RCC 7860 (cell line): ENCODE measurements at places on chromosomes 3 and 15.
A peak's percentile ranks its signal among the peaks of the same experiment; 100 is the strongest.

DNA sequence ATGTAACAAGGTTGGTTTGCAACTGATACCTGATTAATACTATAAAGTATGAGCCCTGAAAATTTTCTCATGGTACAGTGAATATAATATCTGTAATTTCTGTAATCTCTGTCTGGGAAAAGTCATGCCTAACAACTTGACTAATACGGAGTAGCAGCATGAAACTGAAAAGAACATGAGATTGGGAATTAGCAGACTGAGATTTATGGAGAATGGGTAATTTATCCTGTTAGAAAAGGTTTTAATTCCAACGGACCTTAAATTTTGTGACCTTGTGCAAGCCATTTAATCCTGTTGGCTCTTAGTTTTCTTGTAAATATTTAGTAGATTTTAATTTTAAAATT is 90.2 kb upstream of the CMC1 start:
- no peak for DNase-seq

DNA sequence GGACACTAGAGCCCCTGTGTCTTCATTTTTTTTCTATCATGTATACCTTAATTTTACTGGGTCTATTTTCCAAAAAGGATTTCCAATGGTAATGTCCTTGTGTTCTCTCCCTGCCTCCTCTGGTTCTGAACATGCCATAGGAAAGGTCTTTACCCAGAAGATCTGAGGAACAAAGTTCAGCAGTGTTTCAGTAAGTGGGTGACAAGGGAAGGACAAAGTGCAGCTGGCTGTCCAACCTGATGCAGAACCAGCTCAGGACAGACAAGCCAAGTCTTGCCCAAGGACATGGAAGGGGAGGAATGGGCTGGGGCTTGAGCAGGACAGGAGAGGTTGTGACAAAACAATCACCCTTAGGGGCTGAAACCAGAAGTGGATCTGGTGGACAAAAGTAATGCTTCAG is 61.2 kb upstream of the STRIT1 start:
- DNase-seq, result no peak

DNA sequence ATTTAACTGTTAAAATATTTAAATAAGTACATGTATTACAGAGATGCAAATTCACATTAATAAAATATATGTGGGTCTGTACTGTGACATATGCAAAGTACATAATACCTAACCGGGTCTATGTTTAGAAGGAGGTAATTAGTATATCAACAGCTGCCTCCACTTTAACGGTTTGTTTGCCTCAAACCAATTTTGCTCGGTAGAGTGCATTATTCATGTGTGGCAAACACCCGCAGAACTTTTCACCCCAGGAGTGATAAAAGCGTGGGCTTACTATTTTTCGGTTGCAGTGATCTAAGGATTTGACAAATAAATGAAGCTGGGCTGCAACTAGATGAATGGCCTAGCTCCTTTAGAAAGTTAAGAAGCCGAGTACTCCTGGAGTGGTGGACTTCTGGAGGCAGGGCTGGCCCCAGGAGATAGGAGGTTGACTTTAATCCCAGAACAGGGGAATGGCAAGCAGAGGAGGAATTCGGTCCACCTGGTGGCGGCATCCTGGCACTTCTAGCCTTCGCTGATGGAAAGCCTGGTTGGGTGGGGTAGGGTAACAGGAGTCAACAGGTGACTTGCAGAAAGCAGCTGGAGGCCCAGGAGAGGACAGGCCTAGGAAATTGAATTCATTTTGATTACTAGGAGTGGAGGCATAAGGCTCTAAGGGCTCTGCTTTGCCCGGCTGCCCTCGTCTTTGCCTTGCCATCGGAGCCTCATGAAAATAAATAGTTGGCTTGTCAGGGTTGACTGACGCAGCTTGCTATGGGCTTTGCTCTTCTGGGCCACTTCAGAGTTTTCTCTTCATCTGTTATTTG is 2.4 kb downstream of the SLCO3A1 start:
- DNase-seq, result no peak

DNA sequence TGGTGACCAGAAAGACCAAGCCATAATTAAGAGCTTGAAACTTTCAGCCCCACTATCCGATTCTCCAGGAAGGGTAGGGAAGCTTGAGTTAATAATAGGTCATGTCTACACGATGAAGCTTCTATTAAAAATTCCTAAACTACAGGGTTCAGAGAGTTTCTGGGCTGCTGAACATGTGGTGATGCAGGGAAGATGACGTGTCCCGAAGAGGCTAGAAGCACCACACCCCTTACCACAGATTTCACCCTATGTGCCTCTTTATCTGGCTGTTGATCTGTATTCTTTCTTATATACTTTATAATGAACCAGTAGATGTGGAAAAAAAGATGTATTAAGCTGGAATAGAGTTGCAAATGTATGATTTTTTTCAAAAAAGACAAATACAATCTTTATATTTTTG is 473.4 kb downstream of the NLGN1 start:
- no peak for DNase-seq

DNA sequence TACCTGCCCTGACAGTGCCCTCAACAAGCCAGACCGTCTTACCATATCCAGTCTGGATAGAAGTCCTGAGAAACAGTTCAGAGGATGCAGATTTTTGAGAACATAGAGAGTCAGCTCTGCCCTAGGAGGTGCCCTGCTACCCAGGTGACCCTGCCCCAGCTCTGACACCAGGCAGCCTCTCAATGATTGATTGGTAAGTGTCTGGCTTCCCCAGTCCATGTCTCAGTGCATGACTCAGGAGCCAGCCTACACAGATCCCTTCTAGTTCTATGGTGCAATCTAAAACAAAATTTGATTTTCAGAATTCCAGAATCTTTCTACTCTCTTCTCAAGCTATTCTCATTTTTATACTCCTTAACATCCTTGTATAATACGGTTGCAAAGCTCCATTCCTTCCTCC is 292.1 kb downstream of the VPS13C start:
- no peak for DNase-seq

GRCh38 chr3:136250903-136251460 is 842 bp downstream of the PCCB start:
- DNase-seq, result peak; percentile 20

DNA sequence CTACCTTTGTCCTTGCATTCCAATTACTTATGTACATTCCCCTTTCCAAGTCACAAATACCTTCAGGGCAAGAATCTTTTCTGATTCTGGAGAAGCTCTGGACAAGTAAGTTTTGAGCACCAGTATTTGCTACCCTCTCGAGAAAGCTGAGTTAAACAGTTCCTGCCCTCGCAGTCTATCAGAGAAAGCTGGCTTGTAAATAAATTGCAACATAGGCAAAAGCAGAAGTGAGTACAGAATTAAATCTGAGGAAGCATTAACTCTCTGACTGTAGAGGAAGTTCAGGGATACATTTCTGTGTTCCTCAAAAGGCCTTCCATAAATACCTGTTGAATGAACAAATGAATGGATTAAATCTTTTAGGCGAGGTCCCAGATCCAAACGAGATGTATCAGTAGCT is 1.2 kb downstream of the OSBPL11 start:
- no peak for DNase-seq

- no peak for DNase-seq
Observed at GRCh38 chr3:171967932-171968678, 71.3 kb upstream of the FNDC3B start.

GRCh38 chr15:37056177-37057121 is 43.9 kb downstream of the MEIS2 start:
- DNase-seq, result no peak

GRCh38 chr3:151987893-151988292 is 114.5 kb downstream of the SUCNR1 start:
- no peak for DNase-seq

GRCh38 chr3:36193448-36193847 is 186.9 kb upstream of the STAC start:
- no peak for DNase-seq

DNA sequence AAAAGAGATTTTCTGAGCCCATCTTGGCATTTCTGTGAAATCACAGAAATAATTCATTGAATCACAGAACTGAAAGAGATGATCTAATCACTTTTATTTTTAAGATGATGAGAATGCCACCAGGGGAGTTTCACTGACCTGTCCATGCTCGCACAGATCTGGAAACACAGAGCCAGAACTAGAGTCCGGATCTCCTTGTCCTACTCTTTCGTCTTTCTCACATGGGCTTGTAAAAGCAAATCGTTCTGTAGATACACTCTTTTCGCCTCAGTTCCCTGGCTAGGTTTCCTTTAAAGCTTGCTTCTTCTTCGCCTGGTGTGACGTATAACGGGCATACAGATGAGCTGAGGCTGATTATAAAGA is 122.5 kb upstream of the SPRED1 start:
- DNase-seq, result no peak

DNA sequence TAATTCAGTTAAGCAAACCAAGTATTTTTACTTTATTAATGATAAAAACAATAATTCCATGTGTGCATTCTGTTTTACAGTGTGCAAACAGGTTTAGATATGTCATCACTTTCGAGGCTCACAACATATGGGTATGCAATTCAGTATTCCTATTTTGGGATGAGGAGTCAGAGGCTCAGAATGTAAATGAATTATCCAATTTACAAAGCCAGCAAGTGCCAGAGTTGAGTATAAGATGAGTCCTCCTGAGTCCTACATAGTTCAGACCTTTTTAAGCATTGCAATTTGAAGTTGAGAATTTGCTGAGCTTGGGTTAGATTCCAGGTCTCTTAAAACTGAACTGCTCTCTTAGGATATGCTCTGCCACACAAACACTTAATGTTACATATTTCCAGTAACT is 424.2 kb upstream of the ROBO2 start:
- DNase-seq, result no peak

DNA sequence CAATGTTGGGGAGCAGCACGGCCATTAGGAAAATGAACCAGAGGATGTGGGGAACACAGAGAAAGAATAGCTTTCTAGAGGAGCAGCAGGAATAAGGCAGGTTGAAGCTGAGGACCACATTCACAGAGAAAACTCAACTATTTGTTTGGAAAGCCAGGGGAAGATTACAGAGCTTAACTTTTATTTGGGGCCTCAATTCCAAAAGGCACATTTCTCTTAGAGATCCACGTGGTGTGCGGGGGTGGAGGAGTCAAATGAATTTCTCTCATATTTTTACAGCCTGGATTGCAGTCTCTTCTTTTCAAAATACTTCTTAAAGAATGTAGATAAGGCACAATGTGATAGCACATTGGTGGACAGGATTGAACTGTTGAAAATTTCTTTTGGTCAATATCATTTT is 253.7 kb downstream of the ROBO1 start:
- DNase-seq, result no peak

DNA sequence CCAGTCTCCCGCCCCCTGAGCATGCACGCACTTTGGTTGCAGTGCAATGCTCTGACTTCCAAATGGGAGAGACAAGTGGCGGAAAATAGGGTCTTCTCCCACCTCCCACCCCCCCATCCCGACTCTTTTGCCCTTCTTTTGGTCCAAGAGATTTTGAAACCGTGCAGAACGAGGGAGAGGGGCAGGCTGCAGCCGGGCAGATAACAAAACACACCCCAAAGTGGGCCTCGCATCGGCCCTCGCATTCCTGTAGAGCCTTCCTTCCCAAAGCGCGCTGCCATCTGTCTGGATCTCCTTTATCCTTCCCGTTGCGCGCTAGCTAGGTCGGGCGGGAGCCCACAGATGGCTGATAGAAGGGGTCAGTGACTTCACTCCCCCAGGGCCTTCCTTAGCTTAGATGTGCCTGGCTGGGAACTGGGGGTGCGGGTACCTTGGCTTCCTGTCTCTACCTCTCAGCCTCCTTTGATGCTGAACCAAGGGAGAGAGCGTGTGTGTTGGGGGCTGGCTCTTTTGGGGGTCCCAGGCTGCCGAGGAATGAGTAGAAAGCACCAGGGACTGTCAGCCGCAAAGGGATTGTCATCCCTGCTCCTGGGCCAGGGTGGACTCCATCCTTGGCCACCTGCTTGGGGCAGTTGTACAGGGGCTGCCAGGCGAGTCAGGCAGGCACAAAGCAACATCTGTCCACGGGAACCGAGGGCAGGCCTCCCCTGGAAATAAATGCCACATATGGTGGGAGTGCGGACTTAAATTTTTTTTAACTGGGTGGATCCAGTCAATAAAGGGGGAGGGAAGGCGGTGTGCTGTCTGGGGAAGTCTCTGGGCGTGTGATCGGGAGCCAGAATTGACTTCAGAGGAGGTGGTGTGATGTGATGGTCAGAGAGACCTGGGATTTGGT is 1.8 kb downstream of the SMAD3 start:
- DNase-seq, result no peak

DNA sequence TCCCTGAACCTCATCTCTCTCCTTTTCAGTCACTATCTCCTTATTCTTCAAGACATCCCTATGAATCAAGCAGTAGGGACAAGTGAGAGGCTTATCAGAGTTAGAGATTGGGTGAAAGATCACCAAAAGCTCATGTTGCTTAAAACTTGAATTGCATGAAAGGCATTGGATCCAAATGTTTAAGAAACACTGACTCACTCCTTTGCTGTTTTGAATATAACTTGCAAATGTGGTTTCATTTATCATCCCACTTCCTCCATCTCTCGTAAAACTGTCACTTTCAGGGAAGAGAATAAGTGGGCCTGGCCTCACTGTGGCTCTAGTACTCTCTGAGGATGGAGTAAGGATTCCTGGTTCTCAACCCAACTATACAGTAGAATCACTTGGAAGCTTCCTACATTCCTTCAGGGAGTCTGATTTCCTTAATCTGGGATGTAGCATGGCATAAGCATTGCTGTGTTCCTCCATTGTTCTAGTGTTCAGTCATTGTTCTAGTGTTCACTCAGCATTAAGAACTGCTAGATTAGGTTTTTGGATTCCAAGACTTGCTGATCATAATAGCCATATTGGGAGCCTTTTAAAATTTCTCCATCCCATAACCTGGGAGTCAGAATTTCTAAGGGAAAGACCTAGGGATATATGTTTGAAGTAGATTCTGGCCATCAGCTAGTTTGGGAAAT is 171.8 kb downstream of the TMEM108 start:
- DNase-seq, result no peak

DNA sequence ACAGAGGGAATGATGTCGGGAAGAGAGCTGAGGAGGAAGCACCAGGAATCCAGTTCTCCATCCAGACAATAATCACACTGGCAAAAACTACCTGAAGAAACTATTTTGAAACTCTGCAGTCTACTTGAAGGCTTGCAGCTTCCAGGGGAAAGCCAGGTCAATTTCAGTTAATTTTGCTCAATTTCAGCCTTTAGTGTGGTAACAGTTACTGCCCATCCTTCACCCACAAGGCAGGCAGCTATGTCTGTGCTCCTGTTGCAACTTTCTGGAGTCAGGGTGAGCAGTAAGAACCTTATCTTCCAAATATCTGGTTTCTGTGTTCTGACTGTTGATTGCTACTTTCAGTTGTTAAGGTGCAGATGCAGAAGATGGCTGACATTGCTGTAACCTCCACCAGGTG is 221.7 kb downstream of the ADAMTS17 start:
- no peak for DNase-seq

GRCh38 chr3:184677344-184678316 is 34.2 kb downstream of the MAGEF1 start:
- no peak for DNase-seq

GRCh38 chr15:67884009-67884408 is 44.2 kb upstream of the RNU6-1 start:
- DNase-seq, result no peak
